Bone marrow (tissue), 2 donors: ENCODE measurements at places on chromosomes 11 and 22.

DNA sequence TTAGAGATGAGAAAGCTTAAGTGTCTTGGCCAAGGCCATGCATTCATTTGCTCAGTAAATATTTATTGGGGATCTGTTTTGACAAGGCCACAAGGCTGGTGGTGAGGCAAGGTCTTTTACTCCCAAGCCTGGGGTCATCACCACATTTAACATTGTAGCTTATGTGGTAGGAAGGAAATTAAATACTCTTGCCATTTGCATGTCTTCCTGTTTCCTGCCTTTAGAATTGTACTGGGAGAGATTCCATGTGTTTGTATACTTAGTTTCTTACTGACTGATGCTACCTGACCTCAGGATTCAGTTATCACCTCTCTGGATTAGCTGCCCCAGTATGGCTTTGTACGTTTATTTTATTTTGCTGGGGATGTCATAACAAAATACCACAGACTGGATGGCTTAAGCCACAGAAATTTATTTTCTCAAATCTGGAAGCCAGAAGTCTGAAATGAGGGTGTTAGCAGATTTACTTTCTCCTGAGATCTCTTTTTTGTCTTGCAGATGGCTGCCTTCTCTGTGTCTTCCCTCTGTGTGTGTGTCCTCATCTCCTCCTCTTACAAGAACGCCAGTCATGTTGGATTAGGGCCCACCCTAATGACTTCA lies 44.8 kb downstream of the SPECC1L start:
- DNase-seq = no peak

GRCh38 chr11:20894296-20894695 lies 224.9 kb downstream of the NELL1 start:
- DNase-seq = no peak

- no peak for DNase-seq
Observed at GRCh38 chr11:116721988-116722387, 50.8 kb downstream of the BUD13 start.

DNA sequence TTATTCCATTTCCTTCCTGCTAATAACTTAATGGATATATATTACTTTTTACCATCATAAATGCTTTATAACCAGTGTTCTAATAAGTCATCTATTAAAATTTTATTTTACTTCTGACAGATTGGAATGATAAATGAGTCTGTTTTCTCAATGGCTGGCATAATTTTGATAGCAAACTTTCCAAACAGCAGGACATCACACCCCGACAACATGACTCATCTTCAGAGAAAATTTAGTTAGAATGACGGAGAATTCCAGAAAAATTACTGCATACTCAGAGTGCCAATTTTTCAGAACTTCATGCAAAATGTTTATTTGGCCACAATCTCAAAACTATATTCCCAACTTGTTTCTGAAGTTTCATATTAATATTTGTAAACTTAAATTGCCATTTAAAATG lies 174.4 kb downstream of the SWAP70 start:
- no peak for DNase-seq

DNA sequence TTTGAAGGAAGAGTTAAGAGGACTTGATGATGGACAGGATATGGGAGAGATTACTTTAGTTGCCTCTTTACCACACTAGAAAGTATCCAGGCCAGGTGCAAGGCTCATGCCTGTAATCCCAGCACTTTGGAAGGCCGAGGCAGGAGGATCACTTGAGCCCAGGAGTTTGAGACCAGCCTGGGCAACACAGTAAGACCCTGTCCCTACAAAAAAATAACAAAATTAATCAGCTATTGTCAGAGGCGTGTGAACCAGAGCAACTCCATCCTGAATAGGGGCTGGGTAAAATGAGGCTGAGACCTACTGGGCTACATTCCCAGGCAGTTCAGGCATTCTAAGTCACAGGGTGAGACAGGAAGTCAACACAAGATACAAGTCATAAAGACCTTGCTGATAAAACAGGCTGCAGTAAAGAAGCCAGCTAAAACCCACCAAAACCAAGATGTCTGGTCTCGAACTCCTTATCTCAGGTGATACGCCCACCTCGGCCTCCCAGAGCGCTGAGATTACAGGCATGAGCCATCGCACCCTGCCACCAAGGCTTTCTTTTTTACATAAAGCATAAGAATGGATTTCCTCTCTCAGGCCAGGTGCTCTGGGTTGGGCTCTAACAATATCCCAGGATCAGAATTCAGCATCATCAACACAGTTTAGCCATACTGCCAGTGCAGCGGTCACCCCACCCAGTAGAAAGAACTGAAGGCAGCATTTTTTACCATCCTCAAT lies 17.8 kb downstream of the PI4KA start:
- DNase-seq = no peak

- no peak for DNase-seq
Observed at GRCh38 chr11:102853956-102854355, 10.5 kb upstream of the MMP3 start.

GRCh38 chr22:22716136-22716665 lies 71.8 kb downstream of the GGTLC2 start:
- no peak for DNase-seq

- no peak for DNase-seq
Observed at GRCh38 chr11:86551288-86552092, 120.9 kb downstream of the ME3 start.

- DNase-seq = no peak
Observed at GRCh38 chr11:72740562-72741428, 11.4 kb downstream of the ARAP1 start.

GRCh38 chr11:118117790-118118601 lies 31.2 kb upstream of the SMIM35 start:
- DNase-seq = no peak

- no peak for DNase-seq
Observed at GRCh38 chr11:69305885-69306540, 12.1 kb downstream of the MYEOV start.

DNA sequence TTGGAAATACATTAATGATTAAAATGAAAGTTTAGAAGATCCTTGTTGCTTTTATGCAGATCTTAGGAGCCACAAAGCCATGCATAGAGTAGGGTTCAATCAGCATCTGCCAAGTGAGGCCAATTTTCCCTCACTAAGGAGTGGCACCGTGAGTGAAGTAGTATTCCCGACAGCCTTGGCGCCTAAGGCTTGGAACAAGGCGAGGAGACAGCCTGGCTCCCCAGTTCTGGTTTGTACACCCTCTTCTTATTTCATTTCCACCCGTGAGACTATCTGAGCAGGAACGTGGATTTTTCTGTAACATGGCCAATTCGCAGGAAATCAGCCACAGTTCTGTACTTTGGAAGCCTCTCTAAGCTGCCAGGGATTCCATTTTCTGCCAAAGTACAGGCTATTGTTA lies 22.6 kb downstream of the FADS2 start:
- no peak for DNase-seq

- no peak for DNase-seq
Observed at GRCh38 chr11:19474954-19475721, 234.4 kb upstream of the E2F8 start.

GRCh38 chr11:116576526-116576925 lies 196.3 kb downstream of the BUD13 start:
- no peak for DNase-seq

DNA sequence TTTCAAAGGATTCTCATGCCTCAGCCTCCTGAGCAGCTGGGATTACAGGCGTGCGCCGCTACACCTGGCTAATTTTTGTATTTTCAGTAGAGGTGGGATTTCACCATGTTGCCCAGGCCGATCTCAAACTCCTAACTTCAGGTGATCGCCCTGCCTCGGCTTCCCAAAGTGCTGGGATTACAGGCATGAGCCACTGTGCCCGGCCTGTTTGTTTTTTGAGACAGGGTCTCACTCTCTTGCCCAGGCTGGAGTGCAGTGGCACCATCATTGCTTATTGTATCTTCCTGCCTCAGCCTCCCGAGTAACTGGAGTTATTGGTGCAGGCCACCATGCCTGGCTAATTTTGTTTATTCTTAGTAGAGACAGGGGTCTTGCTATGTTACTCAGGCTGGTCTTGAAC lies 8.1 kb downstream of the FADS2 start:
- no peak for DNase-seq

DNA sequence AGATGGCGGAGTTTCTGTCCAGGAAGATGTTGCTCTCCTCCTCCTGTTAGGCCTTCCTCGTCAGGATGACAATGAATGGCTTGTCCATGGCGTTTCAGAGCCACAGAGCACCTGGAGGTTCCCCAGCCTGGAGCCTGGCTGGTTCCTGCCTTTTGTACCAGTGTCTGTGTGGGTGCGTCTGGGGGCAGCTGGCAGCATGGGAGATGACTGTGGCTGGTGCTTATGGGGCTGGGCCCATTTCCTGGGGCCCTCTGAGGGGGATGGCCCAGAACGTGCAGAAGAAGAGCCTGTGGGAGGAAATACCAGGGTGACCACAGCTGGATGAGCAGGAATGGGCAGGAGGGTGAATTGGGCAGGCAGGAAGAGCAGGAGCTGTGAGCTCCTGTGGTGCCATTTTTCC lies 6.7 kb downstream of the SLC37A2 start:
- DNase-seq = no peak

DNA sequence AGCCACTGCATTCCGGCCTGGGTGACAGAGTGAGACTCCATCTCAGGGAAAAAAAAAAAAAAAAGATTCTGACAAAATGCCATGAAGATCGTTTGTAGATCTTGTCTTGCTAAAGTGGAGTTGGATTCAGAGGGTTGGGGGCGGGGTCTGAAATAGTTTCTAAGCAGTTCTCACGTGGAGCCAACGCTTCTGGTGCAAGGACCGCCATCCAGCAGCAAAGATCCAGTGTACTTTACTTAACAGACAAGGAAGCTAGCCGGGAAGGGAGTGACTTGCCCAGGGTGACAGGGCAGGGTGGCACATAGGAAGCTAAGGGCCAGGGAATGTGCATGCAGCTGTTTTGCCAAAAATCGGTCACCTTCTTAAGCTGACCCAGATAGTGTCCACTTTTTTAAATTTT lies 27.4 kb downstream of the APOL1 start:
- no peak for DNase-seq

DNA sequence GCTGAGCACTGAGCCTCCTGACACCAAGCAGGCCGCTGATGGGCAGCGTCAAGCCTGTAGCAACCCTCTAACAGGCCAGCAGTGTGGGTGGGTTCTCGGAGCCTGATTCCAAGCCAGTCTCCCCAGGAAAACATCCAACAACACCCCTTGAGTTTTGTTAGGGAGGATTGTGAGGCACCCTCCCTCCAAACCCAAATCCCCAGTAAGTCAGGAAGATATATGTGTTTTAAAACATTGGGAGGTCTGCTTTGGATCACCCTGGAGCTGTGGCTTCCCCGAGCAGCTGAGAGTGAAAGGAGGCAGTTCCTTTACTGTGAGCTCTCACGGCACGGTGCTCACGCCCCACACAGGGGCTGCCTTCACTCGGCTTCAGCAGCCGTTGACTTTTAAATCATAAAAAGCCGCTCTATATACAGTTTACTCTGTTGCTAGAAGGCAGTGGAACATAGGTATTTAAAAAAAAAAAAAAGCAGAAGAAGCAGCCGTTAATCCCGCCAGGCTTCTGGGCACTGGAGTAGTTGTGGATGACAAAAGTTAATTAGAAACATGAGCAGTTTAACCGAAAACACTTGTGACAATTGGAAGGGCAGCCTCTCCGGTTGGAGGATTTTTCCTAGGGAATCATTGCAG lies 218.6 kb downstream of the NAV2 start:
- DNase-seq = no peak

- DNase-seq = no peak
Observed at GRCh38 chr22:40805699-40806203, 13.4 kb downstream of the SLC25A17 start.

GRCh38 chr11:1281326-1281973 lies 28.0 kb downstream of the TOLLIP start:
- DNase-seq = no peak

DNA sequence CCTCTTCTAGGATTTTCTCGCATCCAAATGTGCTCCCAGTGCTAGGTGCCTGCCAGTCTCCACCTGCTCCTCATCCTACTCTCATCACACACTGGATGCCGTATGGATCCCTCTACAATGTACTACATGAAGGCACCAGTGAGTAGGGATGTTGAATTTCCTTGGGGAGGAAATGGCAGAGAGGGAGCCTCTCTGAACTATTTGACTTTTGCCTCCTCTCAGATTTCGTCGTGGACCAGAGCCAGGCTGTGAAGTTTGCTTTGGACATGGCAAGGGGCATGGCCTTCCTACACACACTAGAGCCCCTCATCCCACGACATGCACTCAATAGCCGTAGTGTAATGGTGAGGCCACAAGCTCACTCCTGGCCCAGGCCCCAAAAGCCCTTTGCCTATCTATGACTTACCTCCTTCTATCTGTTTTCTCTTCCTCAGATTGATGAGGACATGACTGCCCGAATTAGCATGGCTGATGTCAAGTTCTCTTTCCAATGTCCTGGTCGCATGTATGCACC lies 2.5 kb downstream of the TAF10 start:
- DNase-seq = no peak
